ENCODE measurements at places on chromosomes 7 and 10.

GRCh38 chr7:35681231-35682029, 13.5 kb downstream of the HERPUD2 start:
- no peak for DNase-seq

GRCh38 chr10:78305311-78305710, 271.6 kb downstream of the RPS24 start:
- no peak for DNase-seq

DNA sequence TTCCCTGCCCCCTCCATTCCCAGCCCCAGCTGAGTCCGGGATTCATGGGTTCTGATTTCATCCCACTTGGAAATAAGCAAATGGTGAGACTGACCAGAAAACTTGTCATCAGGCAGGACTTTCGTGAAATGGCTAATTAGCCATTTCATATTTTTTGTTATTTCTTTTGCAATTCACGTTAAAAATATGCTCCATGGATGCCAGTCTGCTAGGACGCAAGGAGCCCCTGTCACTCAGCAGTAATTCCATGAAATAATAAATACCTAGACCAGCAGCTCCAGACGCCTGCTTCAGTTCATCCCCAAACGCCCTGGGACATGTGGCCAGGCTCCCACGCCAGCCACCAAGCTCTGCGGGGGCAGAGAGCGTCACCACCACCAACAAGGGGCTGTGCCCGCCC, 111.0 kb downstream of the TRIL start:
- no peak for DNase-seq

DNA sequence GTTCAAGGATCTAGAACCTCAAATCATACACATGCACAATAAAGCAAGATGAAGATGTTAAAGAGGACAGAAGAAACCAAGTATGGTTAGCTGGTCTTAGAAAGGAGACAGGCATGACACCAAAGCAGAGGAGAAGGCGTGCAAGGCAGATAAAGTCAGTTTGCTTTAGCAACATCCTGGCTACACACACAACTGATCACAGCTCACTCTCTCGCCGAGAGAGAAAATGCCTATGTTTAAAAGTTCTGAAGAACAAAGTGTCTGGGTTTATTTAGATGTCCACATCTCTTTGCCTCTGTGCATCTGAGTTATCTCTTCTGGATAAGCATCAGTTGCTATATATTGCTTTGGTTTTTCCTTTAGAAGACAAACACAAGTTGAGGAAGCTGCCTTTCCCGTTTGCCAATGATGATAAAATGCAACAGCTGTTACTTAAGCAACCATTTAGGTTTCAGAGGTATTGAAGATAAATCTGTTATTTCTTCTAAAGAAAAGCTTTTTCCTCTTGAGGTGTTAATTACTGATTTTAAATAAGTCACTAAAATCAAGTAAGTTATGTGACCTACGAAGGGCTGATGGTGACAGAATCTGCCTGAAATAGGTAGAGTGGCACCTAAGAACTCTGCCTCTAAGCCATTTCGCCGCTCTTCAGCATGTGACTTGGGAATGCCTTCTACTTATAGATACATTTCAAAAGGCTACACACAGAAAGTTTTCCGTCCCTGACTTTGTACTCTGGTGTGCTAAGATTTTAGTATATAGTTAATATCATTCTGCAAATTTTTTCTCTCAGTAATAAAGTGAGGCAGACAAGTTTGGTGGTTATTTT, 146.2 kb upstream of the ASAH2 start:
- DNase-seq: no peak

DNA sequence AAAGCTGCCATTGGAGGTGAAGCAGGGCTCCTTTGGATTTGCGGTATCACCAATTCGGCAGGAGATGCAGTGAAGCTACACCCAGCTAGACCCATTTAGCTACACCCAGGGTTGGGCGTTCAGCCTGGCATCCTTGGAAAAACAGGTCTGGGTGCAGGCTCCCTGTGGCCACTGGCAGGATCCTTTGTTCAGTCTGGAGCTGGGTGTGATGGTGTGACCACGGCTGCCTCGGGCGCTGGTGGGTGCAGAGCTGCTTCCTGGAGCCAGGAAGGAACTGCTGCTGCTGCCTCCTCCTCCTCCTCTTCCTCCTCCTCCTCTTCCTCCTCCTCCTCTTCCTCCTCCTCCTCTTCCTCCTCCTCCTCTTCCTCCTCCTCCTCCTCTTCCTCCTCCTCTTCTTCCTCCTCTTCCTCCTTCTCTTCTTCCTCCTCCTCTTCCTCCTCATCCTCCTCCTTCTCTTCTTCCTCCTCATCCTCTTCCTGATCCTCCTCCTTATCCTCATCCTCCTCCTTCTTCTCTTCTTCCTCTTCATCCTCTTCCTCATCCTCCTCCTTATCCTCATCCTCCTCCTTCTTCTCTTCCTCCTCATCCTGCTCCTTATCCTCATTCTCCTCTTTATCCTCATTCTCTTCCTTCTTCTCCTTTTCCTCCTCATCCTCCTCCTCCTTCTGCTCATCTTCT, 84.0 kb downstream of the GRK5 start:
- no peak for DNase-seq

DNA sequence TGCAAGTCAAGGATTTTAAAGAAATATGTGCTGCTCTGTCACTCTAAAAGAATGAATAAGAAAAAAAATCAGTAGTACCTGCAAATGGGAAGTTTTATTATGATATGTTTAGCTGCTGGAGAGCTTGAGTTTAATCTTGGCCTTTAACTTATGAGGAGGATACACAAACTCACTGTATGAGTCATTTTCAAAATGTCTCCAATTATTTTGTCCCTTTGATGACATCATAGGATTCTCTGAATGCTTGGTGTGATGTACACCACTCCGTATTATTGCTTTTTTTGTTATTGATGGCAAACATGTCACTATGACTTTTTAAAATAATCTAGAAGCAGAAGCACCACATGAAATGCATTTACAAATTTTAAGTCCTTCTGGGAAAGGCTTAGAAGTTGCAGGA, 125.8 kb downstream of the RALA start:
- DNase-seq: no peak

Measured in MV-4-11 (cell line).